ENCODE measurements at places on chromosomes 13 and 19.

DNA sequence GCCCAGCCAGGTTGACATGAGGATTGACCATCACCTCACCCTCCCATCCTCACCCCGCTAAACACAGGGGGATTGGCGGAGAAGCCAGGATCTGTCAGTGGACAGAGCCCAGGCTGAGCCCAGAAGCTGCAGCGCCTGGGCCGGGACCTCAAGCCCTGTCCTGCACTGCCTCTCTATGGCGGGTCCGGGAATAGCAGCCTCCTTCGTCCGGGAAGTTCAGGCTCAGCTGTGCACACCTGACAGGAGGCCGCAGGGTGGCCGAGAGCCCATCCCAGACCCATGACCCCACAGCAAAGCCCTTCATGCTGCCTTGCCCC is 67.8 kb downstream of the SPACA7 start:
- DNase-seq = peak; percentile 70

- no peak for DNase-seq
Observed at GRCh38 chr19:6718111-6718740, 2.2 kb downstream of the C3 start.

DNA sequence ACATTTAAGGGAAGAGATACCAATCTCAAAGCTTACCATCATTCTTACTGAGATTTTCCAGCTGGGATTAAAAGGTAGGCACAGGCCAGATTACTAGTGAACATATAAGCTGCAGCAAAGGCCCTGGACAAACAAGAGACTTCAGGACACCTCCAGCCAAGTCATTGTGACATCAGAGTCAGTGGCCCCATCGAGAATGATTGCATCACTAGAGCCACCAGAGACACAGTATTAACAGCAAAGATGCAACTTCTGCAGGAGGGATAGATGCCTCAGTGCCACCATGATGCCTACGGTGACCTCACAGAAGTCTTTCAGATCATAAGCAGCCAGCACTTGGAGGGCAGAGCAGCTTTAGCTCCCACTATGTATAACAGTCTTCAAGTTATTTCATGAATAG is 8.6 kb downstream of the RUBCNL start:
- no peak for DNase-seq

- no peak for DNase-seq
Observed at GRCh38 chr13:63625869-63626268, 2210.2 kb upstream of the PCDH20 start.

- DNase-seq = peak; percentile 30
Observed at GRCh38 chr19:14407605-14408484, 11.3 kb downstream of the DDX39A start.

DNA sequence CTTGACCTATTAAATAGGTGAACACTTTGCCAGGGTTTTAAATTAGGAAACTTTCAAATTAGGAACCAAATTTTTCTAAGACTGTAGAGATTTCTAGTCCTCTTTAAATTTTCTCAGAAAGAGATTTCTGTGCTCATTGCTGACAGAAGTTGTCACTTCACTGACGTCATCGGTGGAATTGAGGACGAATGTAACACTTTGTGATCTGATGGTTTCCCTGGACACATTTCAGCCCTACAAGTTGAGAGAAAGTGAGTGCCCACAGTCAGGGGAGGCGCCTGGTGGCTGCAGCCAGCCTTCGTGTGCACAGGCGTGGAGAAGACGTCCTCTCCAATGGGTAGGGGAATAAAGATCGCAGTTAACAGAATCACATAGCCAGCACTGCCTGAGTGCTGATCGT is 396.5 kb upstream of the TSHZ3 start:
- DNase-seq = no peak
